CD8-positive, alpha-beta T cell (primary cell): ENCODE measurements at places on chromosomes 1 and 21.

DNA sequence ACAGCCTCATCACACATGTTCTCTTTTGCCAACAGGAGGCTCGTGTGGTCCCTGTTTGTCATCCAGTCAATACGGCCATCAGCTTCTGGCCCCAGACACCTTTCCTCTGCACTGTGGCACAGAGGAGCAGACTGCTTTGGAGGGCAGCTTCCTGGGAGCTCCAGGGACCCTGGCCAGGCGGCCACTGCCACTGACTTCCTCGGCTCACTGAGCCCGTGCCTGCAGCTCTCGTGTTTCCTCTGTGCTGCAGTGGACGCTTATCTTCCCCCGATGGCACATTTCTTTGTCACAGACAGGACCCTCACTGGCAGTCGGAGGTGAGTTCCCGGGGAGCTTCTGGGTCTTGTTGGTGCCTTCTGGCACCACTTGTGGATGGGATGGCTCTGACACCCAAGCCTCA is 67.0 kb upstream of the DIRAS3 start:
- no peak for DNase-seq

GRCh38 chr1:212313616-212314015 is 28.4 kb downstream of the PPP2R5A start:
- DNase-seq, result no peak

DNA sequence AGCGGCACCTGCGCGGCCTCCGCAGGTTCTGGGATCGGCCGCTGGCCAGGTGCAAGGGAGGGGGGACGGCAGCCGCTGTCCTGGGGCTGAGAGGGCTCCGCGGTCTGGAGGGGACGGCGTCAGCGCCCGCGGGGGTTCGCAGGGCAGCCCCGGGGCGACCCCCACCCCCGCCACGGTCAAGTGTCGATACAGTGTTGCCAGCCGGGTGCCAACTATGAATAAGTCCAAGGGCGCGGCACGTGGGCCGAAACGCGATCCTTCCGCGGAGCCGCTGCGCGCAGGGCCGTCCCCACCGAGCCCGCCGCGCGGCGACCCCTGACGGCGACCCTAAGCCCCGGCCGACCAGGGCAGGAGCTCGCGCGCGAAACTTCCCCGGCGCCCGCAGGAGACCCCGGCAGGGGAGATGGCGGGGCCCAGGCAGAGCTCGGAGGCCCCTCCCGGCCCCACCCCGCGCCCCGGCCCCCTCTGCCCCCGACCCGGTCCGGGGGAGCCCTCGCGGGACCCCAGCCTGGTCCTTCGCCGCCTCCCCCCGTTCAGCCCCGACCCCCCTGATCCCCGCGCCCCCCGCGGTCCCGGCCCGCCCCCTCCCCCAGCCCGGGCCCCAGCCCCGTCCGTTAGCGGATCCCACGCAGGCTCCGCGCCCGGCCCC is 586 bp upstream of the AGPAT3 start:
- DNase-seq, result peak; percentile 62

DNA sequence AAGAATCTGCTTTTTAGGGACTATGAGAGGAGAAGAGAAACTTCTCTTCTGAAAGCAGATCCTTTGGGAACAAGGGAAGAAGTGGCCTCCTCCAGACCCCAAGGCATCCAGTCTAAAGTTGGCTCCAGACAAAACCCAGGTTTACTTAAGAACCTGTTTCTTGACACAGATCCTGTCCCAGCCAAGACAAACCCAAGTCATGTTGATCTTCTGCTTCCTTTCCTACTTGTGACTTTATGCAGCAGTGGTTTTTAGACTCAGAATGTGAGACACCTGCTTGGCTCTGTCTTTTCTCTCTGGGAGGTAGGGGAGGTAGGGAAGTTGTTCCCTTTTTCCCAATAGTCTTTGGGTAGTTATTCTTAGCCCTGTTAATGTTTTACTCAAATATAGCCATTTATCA is 38.3 kb downstream of the ELAPOR1 start:
- DNase-seq, result no peak

- DNase-seq, result no peak
These were observed 9.3 kb downstream of the MYOC start for GRCh38 chr1:171643156-171643555.

GRCh38 chr1:52613636-52614373 is 11.6 kb downstream of the GPX7 start:
- no peak for DNase-seq

- no peak for DNase-seq
These were observed 387.8 kb upstream of the LYPLAL1 start for GRCh38 chr1:218785928-218786327.

GRCh38 chr1:36816348-36816747 is 218.0 kb downstream of the GRIK3 start:
- DNase-seq, result no peak

DNA sequence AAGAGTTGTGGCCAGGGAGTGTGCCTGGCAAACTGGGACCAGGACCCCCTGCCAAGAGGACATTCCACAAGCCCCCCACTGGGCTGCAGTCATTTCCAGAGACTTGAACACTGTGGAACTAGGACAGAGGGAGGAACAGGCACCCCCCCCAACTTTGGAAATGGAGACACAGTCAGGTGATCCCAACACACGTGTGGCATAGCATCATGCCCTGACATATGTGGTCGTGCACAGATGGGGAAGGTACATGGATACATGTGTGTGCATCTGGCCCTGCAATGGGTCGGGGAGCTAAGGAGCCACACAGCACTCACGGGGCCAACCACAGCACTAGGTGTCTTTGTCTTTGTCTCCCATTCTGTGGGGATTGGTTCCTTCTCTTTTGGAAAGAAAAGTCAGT is 6.6 kb upstream of the TFF3 start:
- DNase-seq, result no peak

DNA sequence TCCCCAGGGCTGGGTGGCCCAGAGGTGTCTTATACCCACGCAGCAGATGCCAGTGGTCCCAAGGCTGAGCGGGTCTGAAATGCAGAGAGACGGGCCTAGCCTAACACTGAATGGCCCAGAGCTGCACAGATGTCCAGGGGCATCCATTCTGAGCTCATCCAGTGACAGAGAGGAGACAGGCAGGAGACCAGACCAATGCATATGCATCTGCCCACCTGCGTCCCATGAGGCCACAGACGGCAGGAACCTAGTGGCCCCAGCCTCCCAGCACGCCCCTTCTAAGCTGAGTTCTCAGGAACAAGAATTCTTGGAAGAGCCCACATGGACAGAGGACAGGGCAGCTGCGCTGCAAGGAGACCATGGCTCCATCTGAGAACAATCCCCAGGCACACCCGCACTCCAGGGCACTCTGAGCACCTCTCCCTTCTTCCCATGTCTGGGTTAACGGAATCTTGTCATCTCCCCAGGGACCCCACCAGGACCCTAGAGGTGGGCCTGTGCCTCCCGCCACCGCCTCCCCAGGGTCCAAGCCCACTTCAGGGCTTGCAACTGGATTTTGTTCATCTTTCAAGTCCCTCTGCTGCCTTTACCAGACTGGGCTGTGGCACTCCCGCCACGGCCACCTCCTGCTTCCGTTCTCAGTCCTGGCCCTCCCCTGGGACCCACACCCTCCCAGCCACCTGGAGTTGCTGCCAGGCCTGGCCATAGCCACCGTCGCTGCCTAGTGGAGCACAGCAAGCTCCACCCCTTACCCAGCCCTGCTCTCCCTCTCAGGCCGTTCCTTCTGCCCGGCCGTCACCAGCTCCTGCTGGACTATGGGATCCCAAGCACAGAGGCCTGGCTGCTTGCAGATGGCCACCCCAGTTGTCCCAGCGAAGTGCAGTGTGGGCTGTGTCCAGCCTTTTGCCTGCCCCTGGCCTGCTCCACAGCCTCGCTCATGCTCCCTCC is 3.3 kb downstream of the WNT3A start:
- DNase-seq, result no peak

DNA sequence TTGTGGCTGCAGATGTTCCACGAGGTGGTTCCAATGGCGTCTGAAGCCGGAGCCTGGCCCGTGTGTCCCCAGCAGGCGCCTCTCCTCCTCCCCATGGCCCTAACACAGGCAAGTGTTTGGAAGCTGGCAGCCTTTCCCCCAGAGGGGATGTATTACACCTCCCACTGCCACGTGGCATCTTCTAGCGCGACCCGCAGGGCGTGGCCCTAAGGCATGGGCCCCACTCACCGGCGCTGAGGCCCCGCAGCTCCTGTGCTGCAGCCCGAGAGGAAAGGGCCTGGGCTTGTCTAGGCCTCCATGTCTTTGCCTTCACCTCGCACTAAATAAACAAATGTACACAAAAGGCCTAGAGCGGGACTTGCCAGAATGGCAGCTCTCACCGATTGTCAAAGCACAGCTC is 37.9 kb downstream of the SLC66A1 start:
- DNase-seq, result no peak

GRCh38 chr1:97660431-97661105 is 260.3 kb downstream of the DPYD start:
- DNase-seq, result no peak

DNA sequence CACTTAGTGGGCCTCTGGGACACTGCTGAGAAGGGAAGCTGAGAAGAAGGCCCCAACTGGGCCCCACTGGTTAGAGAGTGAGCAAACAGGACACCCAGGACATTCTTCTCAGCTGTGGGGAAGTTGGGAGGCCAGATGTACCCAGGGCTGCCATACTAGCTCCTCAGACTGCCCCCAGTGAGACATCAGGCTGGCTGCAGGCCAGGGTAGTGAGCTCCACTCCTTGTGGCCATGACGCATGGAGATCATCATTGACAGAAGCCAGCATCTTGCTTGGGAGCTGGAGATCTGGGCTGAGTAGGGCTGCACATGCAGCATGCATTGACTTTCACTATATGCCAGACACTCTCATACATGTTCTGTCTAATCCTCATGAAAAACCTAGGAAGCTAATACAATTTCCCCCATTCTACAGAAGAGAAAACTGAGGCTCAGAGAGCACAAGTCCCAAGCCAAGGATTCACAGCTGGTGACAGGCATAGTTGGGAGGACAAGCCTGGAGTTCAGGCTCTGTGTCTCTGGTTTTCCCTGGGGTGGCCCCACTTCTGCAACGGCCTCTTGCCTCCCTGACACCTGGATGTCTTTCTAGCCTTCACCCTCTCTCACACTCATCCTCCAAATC is 24.1 kb upstream of the MYCL start:
- no peak for DNase-seq
